ENCODE measurements at places on chromosomes 6 and 20. TPM values are rescaled to one million over a fixed set of nuclear protein-coding genes. Genes with fewer than 3 reads are reported as not detected.
A peak's percentile ranks its signal among the peaks of the same experiment; 100 is the strongest.

DNA sequence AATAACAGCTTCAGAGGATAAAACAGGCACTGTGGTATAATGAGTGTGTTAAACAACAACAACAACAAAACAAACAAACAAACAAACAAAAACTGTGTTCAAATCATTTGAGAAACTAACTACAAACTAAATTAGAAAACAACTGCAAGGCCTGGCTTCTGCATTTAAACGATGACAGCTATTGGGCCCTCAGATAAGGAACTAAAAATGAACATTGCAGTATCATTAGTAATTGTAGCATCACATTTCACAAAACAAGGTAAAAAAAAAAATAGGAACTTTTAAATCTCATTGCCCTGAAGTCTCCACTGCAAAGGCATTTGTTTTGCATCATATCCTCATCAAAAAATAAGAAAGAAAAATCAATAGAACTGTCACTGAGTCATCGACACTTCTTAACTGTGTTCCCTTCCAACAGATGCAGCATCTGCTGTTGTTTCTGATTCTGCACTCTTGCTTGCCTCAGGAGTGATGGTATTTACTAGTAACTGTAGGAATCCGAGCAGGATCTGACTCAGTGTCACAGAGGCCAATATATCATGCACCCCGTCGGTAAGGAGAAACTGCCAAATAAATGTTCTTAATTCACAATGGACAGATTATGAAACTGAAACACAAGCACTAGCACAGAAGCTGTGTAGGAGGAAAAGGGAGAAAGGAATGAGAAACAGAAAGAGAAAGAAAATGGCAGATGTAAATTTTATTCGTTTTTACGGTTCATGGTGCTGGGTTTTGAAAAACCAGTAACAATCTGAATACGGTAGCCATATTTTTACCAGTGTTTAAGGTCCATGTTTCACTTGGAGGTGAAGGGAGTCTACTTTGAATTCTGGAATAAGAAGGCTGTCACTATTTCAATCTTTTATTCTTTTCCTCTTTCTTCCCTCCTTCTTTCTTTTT, 365.7 kb upstream of the EPHA7 start:
- H3K27me3 ChIP-seq = no peaks in the 10 kb centered on the region
- peak overlapping the region; percentile 68 for H3K27ac ChIP-seq
- H3K36me3 ChIP-seq = no peaks in the 10 kb centered on the region
- H3K4me3 ChIP-seq = peak overlapping the region; percentile 39

DNA sequence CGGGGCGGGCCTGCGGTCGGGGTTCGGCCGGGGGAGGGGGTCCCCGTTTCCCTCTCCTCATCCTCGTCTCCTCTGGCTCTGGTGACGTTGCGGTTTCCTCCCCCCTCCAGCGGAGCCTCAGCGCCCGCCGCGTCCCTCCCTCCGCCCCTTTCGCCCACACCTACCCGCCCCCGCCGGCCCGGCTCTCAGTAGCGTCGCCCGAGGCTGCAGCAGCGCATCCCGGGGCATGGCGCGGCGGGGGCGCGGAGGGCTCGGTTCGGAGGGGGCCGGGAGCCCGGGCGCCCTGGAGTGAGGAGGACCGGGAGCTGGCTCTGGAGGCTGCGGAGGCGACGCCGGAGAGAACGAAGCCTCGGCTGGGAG, at the start of gene DSE:
Gene DSE, plus strand, starts transcription at position 188 of the 360 bp plus-strand sequence. CDS start 28,304 bp downstream, outside the sequence.
- peaks cover 7% of the 10 kb centered on the region for H3K4me1 ChIP-seq
- DNase-seq = peak; percentile 94
- H3K36me3 ChIP-seq = no peaks in the 10 kb centered on the region
- H3K27ac ChIP-seq = peak within 1 kb of the TSS; percentile 96
- peak within 1 kb of the TSS; percentile 83 for H3K4me3 ChIP-seq

DNA sequence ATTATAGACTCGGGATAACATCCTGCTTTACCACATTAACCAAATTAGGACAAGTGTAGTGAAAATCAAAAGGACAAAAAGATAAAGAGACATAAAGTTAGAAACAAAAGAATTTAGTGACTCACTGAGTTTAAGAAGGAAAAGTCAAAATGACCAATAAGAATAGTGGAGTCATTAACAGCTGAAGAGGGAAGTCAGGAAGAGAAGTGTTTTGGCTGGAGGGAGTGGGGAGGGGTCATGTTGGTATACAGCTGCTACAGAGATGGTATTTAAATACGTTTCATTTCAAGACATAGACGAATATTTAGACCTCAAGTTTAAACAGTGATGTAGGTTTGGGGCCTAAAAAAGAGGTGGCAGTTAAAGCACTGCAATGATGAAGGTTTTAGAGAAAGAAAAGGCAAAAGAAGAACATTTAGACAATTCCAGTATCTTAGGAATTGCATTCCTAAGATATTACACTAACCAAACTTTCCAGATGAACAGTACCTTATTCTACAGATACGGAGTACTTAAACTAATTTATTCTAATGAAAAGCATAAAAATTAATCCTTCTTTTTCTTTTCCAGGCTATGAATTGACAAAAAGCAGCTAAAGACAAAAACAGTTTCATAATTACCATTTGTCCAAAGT, 10.6 kb downstream of the FKBP5 start:
- no peak for DNase-seq
- no peak overlapping the region for H3K27ac ChIP-seq
- peaks cover 51% of the 10 kb centered on the region for H3K36me3 ChIP-seq
- no peaks in the 10 kb centered on the region for H3K27me3 ChIP-seq
- peaks cover 65% of the 10 kb centered on the region for H3K4me1 ChIP-seq

DNA sequence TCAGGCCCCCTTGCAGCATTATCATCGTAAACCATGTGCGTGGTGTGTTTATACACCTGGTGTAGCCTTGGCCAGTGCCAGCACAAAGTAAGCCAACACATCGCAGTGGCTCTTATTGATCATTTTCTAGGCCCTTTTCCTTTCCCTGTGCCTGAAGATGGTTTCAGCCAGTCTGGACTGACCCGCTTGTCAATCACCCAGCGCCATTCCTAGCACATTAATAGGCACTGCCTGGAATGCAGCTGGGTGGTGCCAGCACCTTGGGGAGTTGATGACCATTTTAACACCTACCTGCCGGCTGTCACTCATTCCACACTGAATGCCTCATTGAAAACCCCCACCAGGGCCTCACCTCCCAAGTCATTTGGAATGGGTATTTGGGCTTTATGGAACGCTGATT, 4.9 kb upstream of the UQCC2 start:
- no peaks in the 10 kb centered on the region for H3K27me3 ChIP-seq
- H3K4me1 ChIP-seq = no peaks in the 10 kb centered on the region
- H3K4me3 ChIP-seq = no peak overlapping the region
- no peak overlapping the region for H3K27ac ChIP-seq
- no peak for DNase-seq
- H3K36me3 ChIP-seq = no peaks in the 10 kb centered on the region

DNA sequence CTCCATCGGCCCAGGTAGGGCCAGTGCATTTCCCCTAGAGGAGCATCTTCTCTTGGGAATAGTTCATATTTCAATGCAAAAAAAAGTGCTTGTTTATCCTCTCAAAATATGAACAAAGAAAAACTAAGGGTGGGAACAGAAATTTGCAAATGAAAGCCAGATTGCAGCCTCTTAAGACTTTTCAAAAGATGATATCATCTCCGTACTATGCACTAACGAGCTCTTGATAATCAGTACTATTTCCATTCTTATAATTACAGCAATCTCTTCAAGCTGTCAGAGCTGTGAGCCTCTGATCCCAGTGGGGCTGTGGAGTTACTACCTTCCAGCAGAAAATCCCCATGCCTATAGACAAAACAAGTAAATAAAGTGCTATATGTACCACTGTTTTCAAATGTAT, 77.1 kb downstream of the SOD2 start:
- H3K27me3 ChIP-seq = no peaks in the 10 kb centered on the region
- H3K4me1 ChIP-seq = no peaks in the 10 kb centered on the region
- DNase-seq = no peak
- H3K27ac ChIP-seq = no peak overlapping the region
- no peaks in the 10 kb centered on the region for H3K36me3 ChIP-seq

GRCh38 chr6:31821301-31822035, 6.1 kb upstream of the HSPA1B start:
- peak overlapping the region; percentile 61 for H3K4me3 ChIP-seq
- DNase-seq = peak; percentile 89
- H3K27me3 ChIP-seq = no peaks in the 10 kb centered on the region
- no peaks in the 10 kb centered on the region for H3K4me1 ChIP-seq

DNA sequence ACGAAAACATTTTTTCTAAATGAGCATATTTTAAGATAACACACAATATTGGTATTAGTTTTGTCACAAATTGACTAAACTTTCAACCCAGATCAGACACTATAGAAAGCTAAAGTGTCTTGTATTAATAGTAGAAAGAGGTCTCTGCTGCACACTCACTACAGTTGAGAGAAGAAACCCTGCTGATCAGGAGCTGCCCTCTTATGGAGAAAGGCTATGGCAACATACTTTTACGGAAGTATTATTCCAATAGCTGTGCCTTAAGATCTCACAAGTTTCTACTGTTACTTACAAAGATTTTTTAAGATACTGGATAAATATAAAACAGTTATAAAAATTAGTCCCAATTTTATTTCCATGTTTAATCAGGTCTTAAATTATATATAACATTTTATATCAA, 155.7 kb downstream of the RIMS1 start:
- no peaks in the 10 kb centered on the region for H3K27me3 ChIP-seq
- no peaks in the 10 kb centered on the region for H3K36me3 ChIP-seq
- no peaks in the 10 kb centered on the region for H3K4me1 ChIP-seq
- H3K27ac ChIP-seq = no peak overlapping the region
- DNase-seq = no peak

DNA sequence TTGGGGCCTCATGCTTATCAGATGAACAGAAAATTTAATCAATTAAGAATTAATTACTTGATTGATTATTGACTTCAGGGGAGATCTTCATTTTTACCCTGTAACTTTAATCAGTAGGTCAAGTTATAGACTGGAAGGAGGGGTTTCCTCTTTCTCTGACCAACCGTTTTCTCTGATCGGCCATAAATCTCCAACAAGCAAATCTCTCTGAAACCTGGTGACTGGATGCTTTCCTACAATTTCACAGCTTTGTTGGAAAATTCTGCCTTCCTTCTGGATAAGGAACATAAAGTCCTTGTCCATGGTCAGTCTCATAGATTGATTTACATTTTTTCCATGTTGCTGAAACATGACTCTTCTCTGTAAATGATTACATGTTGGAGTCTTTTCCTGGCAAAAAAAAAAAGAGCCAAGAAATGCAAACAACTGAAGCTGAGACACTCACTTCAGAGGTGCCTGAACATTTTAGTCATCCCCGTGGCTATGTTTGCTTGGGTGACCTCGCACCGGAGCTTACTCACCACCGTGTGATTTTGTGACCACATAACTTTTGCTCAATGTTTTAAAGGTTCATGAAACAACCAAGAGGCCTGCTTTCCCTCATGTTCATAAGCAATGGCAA, 31.0 kb downstream of the IRF4 start:
- no peaks in the 10 kb centered on the region for H3K36me3 ChIP-seq
- no peak overlapping the region for H3K27ac ChIP-seq
- no peak for DNase-seq
- no peaks in the 10 kb centered on the region for H3K27me3 ChIP-seq

GRCh38 chr6:137761072-137761471, 106.0 kb upstream of the TNFAIP3 start:
- no peak overlapping the region for H3K4me3 ChIP-seq
- no peak for DNase-seq
- no peaks in the 10 kb centered on the region for H3K4me1 ChIP-seq
- H3K36me3 ChIP-seq = no peaks in the 10 kb centered on the region
- H3K27me3 ChIP-seq = no peaks in the 10 kb centered on the region
- no peak overlapping the region for H3K27ac ChIP-seq

- H3K27ac ChIP-seq = no peak overlapping the region
- no peak for DNase-seq
- no peaks in the 10 kb centered on the region for H3K4me1 ChIP-seq
- no peak overlapping the region for H3K4me3 ChIP-seq
- no peaks in the 10 kb centered on the region for H3K36me3 ChIP-seq
- H3K27me3 ChIP-seq = no peaks in the 10 kb centered on the region
These were observed 72.2 kb upstream of the FUCA2 start for GRCh38 chr6:143583542-143584327.

DNA sequence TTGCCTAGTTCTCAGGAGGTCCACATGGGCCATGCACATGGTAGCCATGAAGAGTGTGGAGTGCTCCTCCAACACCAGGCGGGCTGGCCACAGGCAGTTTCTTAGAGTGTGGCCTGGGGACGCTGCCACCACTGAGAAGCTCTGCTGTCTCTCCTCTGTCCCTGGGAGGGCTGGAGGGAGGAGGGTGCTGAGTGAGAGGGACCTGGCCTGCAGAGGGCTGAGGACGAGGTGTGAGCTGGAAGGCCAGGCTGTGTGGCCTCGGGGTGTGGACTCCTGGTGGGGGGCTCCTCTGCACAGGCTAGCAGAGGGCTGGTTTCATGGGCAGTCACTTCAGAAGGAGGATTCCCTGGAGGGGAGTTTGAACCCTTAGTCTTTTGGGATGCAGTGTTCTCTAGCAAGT, 39.7 kb downstream of the SYNJ2 start:
- no peak for DNase-seq
- H3K27me3 ChIP-seq = no peaks in the 10 kb centered on the region
- no peak overlapping the region for H3K27ac ChIP-seq
- H3K36me3 ChIP-seq = no peaks in the 10 kb centered on the region

DNA sequence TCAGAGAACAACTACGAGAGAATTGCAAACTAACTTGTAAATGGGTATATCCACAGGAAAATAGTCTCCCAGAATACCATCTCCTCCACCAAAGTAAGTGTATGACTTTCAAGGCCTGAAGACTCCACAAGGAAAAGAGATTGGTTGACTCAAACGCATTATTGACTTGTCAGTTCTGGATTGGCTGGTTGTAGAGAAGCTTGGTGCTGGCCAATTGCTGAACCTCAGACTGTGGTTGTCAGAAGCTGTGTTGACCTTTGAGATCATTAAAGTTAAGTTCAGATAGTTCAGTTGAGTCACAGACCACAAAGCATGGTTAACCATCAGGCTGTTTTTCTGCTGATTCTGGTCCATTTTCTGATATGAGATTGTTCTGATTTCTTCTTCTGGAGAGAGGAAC, 388.3 kb downstream of the BMP2 start:
- H3K27me3 ChIP-seq = no peaks in the 10 kb centered on the region
- no peak overlapping the region for H3K4me3 ChIP-seq
- no peak for DNase-seq
- no peaks in the 10 kb centered on the region for H3K4me1 ChIP-seq
- H3K36me3 ChIP-seq = no peaks in the 10 kb centered on the region

- peak; percentile 41 for DNase-seq
- H3K27ac ChIP-seq = no peak overlapping the region
- H3K4me3 ChIP-seq = no peak overlapping the region
- H3K27me3 ChIP-seq = no peaks in the 10 kb centered on the region
These were observed 34.6 kb upstream of the PNPLA1 start for GRCh38 chr6:36235309-36235708.

NFKBIE gene
- 6.9 TPM for total RNA-seq

REM1 gene
- 5.3 TPM for total RNA-seq

CLVS2 gene
- 1.8 TPM for total RNA-seq

VARS1 gene
- total RNA-seq = 36.2 TPM

RAET1L gene
- total RNA-seq = not detected

IMPG1 gene
- not detected for total RNA-seq

IRF4 gene
- total RNA-seq = 0.68 TPM

PLAGL1 gene
- total RNA-seq = 9.8 TPM

SCRT2 gene
- not detected for total RNA-seq

SAMD5 gene
- total RNA-seq = 0.68 TPM

EFCAB8 gene
- total RNA-seq = 0.49 TPM

All from sigmoid colon (tissue), 7 donors.